HT1080 (cell line): ENCODE measurements at places on chromosomes 11 and 22. TPM values are rescaled to one million over a fixed set of nuclear protein-coding genes. Genes with fewer than 3 reads are reported as not detected.

Gene SLC5A12
- not detected in 2 replicates for total RNA-seq

Gene MAML2
- 5.4 and 7.2 TPM in 2 replicates for total RNA-seq

Gene POU2AF3
- not detected in 2 replicates for total RNA-seq

Gene PRR33
- not detected in 2 replicates for total RNA-seq

Gene KRTAP5-2
- total RNA-seq = not detected in 2 replicates

Gene RASSF10
- total RNA-seq = 0.07 and 0.21 TPM in 2 replicates

Gene CHCHD10
- total RNA-seq = not detected in 2 replicates

Gene OR6A2
- total RNA-seq = not detected in 2 replicates

Gene NDUFC2
- 244 and 279 TPM in 2 replicates for total RNA-seq

Gene HEPHL1
- total RNA-seq = 0.06 TPM in 1 of 2 replicates, not detected in the other

Gene FAM83F
- total RNA-seq = 0.03 TPM in 2 replicates

Gene TPBGL
- 0.10 and 0.33 TPM in 2 replicates for total RNA-seq

Gene TMEM191C
- 1.1 and 2.7 TPM in 2 replicates for total RNA-seq

Gene KLHL35
- total RNA-seq = 0.07 TPM in 1 of 2 replicates, not detected in the other

Gene C22orf42
- not detected in 2 replicates for total RNA-seq

Gene AMBRA1
- total RNA-seq = 15.3 and 17.2 TPM in 2 replicates

Gene UBQLNL
- total RNA-seq = 0.07 TPM in 1 of 2 replicates, not detected in the other
